ENCODE measurements at places on chromosomes 6 and 20.

GRCh38 chr6:101404775-101405174 is 11.3 kb downstream of the GRIK2 start:
- DNase-seq = no peak

- no peak for DNase-seq
Observed at GRCh38 chr6:17536586-17536985, 63.5 kb upstream of the FAM8A1 start.

- no peak for DNase-seq
Observed at GRCh38 chr20:52552181-52552872, 360.7 kb upstream of the ZFP64 start.

- DNase-seq = no peak
Observed at GRCh38 chr20:9632991-9633390, 118.6 kb downstream of the LAMP5 start.

DNA sequence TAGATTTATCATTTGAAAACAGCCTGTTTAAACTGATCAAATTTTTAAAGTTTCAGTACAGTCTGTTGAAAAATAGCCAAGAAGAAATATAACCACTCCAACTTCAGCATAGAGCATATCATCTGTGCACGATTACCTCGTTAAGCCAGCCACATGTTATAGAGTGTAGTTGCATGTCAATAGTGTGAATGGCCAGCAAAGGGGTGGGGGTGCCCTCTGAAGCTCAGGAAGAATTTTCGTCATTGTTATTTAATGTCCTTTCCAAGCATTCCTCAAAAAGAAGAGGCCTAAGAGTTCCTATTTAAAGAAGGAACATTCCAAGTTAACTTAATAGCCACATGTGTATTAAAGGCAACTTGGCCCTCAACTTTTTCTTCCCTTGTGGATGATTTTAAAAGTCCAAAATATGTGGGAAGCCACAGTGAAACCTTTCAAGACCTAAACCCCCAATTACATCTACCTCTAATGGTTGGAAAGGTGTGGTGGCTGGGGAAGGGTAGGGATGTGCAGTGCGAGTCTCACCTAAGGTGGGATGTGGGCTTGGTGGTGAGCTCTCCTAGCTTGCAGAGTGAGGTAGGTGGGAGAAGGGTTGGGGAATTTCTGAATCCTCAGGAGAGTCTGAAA is 1.8 kb upstream of the CCN2 start:
- DNase-seq = no peak

GRCh38 chr6:25156123-25156522 is 123.1 kb upstream of the CARMIL1 start:
- no peak for DNase-seq

DNA sequence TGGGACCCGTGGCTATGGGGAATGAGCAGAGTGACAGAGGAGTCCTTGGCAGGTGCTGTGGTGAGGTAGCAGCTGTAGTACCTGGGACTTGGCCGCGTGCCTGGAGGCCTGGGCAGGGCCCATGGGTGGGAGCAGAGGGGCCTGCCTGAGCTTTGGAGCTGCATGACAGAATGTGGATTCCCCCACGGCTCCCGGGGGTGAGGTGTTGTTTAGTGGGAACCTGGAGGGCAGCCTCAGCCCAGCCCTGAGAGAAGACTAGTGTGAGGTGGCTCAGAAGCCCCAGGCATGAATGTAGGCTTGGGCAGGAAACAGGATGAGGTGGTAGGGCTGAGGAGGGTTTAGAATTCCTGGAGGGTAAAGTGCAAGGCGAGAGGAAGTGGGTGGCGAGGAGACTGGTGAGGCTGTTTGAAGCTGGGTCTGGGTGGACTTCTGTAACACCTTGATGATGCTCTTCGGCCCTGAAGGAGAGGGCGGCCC is 86.5 kb upstream of the SCP2D1 start:
- no peak for DNase-seq

GRCh38 chr6:154241581-154241980 is 115.0 kb downstream of the IPCEF1 start:
- no peak for DNase-seq

DNA sequence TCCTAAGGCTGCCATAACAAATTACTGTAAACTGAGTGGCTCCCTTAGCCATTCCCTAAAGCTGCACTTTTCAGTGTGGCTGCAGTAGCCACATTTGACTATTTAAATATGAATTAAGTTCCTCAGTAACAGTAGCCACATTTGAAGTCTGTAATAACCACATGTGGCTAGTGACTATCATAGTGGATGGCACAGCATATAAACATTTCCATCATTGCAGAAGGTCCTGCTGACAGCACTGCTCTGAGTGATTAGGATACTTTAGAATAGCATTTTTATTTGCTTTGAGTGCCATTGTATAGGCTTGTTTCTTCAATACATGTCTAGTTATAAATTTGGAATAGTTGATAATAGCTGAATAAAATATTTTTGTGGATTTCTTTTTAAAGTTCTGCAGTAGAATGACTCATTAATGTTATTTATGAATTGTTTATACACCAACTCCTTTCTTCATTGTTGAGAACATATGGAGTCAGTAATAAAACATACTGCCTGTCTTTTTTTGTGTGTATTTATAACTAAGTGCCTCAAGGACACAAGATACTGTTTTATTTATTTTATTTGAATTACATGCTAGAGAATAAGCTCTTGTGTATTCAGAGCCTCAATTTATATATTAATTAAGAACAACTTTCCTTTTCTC is 217.2 kb downstream of the CDKAL1 start:
- no peak for DNase-seq

DNA sequence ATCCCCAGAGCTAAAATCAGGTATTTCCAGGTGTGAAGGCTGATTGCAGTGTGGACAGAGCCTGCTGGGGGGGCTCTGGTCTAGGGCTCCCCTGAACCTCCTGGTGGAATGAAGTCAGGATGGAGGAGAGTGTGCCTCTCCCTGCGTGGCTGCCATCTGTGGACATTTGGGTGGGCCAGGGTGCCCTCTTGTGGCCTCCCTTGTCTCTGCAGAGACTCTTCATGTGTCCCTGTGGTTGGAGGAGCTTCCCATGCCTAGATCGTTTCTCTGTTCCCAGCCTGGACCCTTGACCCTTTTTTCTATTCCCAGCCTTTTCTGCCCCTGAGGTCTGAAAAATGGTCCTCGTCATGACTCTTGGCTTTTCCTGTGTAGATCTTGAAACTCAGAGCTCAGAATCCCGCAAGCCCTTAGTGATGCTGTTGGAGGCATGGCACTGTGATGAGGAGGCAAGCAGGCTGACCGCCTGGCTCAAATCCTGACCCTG is 9.9 kb upstream of the PSMF1 start:
- DNase-seq = peak; percentile 20

DNA sequence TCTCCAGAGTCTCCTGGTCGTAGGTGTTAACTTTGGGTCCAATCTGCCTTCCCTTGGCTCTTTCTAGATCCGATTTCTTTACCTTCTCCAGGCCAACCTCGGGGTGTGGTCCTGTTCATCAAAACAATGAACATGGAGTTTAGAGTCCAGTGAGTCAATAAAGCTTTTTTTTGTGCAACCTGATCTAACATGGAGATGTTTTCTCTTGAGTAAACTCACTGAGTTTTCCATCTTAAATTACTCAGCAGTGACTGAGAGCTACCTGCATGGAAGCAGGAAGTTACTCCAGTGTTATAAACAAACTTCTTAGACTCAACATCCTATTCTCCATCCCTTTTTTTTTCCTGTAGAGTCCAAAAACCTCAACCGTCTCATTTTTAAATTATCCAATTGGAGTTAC is 14.9 kb upstream of the SLC22A1 start:
- DNase-seq = no peak
